ENCODE measurements at places on chromosomes 12 and 14.

GRCh38 chr12:88179436-88180014, 37.4 kb downstream of the TMTC3 start:
- no peak for DNase-seq

- no peak for DNase-seq
These were observed 183.3 kb upstream of the ATP2B1 start for GRCh38 chr12:89891933-89892332.

- no peak for DNase-seq
These were observed 3.2 kb upstream of the SYNDIG1L start for GRCh38 chr14:74429221-74429691.

GRCh38 chr12:52335598-52336262, 14.5 kb upstream of the KRT83 start:
- DNase-seq: no peak

GRCh38 chr12:118061011-118061872, at the start of gene WSB2:
TSS of gene WSB2 (minus strand) at chr12:118061179. CDS start at chr12:118061048, 131 bp downstream.
- DNase-seq: no peak

GRCh38 chr12:67082221-67082620, 186.9 kb upstream of the CAND1 start:
- no peak for DNase-seq

GRCh38 chr14:103743691-103744090, 28.1 kb downstream of the ZFYVE21 start:
- DNase-seq: no peak

DNA sequence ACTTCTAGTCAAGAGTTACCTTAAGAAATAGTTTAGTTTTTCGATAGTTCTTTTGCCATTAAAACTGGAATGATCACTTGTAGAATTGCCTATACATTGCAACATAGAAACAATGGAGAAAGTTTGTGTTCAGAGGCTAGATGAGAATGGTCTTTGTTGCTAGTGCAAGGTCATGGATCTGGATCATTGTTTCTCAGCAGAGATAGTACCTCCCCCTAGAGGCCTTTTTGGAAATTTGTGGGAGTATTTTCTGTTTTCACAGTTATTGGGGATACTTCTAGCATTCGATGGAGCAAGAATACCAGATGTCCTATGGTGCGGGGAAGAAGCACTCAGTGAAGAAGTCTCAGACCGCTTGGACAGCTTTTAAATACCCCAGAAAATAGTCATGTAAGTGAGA, 138.8 kb upstream of the HMGA2 start:
- DNase-seq: peak; percentile 29

- DNase-seq: no peak
These were observed 1.0 kb downstream of the KLHL33 start for GRCh38 chr14:20434701-20435581.

GRCh38 chr14:55353686-55354467, 57.8 kb downstream of the ATG14 start:
- peak; percentile 2 for DNase-seq

- DNase-seq: no peak
These were observed 16.6 kb upstream of the TRAF3 start for GRCh38 chr14:102760496-102761193.

GRCh38 chr14:95157327-95158189, at the start of gene DICER1:
TSS of gene DICER1 (minus strand) at chr14:95157529. CDS start at chr14:95133458, 24,071 bp downstream.
- DNase-seq: peak; percentile 83

GRCh38 chr12:72491426-72491825, 219.3 kb downstream of the TRHDE start:
- no peak for DNase-seq

DNA sequence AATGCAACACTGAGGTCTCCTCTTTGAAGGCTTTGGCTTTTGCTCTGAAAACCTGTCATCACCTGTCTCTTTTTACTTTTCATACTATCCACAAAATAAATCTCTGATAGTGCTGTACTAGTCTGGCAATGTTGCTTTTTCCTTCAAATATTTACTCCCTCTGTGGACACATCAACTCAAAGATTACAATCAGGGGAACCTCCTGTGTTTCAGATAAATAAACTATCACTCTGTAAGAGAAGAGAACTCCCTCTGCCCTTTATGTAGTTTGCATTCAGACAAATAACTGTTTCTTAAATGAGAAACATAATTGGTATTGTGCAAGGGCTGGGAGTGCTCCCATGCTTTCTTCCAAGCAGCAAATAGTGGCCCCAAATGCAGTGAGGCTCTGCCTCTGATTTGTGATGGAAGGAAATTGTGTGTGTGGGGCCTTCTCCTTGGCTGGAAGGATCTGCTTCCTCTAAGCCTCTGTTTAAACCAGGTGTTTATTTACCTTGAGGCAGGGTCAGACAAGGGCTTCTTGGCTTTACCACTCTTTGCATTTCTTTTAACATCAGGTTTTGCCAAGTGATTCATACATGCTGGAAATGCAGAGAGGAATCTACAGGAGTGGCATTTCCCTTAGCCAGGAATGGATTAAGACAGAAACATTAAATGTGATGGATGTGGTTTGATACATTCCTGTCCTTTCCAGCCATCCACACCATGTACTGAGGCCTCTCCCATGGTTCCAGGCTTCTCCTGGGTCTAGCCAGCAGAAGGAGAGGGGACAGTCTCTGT, 69.0 kb downstream of the AKAP6 start:
- DNase-seq: no peak
